ENCODE measurements at places on chromosomes 12 and 14. TPM values are rescaled to one million over a fixed set of nuclear protein-coding genes. Genes with fewer than 3 reads are reported as not detected.

DNA sequence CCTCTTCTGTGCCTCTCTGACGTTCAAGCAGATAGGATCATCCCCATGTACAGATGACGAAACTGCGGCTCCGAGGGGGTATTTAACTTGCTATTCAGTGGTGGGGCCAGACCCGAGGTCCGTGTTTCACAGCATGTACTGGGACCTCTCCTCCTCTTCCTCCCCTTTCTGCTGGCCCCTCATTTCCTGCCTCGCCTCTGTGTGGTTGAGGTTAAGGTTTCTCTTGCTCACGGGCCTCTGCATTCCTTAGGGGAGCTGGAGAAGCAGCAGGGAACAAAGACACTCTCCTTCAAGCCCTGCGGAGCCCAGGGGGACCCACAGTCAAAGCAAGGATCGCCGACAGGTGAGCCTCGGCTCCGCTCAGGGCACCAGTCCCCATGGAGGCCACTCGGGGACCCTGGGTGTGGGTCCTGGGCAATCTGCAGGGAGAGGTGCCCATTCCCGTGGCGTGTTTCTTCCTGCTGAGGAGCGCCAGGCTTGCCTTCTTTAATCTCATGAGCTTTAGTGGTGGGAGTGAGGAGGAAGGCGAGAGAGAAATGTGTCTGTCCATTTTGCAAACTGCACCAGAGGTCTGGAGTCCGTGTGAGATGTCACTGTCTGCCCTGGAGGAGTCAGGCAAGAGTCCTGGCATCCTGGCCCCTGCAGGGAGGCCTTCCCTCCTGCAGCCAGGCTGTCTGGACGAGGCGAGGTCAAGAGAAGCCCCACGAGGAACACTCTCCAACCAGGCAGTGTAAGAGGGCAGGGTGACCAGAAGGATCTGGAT is 45.0 kb downstream of the SLC6A12 start:
- no peak for DNase-seq

DNA sequence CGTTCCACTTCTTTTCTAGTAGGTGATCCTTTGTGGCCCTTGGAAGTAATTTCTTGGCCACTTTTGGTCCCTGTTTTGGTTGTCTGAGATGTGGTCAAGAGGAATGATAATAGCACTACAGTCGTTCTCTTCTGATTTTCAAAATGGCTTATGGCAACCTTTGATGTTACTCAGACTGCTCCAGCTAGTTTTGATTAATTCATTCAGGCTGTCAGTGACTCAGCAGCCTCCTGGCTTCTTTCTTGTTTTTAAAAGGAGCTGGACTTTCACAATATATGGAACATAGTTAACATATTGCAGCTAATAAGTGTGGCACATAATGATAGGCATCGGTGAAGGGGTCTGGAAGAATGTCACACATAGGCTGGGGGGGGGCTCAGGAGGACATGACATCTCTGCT is 47.3 kb downstream of the WDR20 start:
- DNase-seq = no peak

Gene HCAR1
- 0.29 TPM for polyA plus RNA-seq

Gene EIF2S1
- polyA plus RNA-seq = 87.4 TPM

DNA sequence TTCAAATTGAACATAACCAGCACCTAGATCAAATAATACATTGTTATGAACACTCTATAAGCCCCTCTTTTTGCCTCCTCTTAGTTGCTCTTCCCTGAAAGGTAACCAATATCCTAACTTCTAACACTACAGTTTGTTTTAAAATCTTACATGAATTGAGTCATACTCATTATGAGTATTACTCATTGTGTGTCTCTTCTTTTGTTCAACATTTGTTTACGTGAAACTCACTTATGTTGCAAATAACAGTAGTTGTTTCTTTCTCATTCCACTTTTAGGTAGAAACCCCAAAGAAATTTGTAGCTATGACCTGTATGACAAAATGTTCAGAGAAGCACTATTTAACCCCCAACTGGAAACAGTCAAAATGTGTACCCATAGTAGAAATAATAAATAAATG is 6.6 kb downstream of the LRRC9 start:
- no peak for DNase-seq

GRCh38 chr14:36916668-36917067 is 255.0 kb downstream of the PAX9 start:
- no peak for DNase-seq

DNA sequence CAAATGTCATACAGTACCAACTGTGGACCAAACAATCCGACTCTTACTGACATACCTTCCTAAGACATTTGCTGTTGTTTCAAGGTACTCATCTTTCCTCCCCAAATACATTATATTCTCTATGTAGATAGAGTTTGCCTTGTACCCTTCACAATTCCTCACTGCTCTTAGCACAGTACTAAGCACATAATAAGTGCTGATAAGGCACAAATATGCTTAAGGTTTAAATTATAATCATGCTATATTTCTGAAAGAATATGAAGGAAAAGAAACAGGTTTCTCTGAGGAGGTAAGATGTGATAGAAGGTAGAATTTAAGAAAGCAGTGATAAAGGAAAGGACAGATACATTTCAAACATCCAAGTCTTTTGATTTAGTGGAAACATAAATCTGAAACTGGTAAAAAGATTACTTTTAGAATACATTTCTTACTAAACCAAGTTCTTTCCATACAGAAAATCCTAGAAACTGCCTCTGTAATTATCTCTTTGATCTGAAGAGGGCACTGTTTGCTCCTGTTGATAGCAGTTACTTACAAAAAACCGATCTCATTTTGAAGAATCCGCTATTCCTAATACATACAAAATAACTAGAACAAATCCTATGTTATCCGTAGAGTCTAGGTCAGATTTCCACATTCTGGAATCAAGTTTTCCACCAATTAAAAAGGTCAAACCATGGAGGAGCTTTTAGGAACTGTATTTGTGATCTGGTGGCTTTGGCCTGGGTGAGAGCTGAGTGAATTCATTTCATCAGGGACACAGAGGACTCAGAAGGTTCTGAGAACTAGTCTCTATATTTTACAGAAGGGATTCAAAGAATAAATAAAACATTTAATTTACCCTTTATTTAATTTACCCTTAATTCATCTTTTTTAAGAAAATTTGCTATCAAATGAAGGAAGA is 311.9 kb downstream of the DAD1 start:
- no peak for DNase-seq

Gene GLS2
- polyA plus RNA-seq = 2.6 TPM

Gene FAM186B
- 4.0 TPM for polyA plus RNA-seq

Gene FZD10
- polyA plus RNA-seq = 1.2 TPM

Gene POTEM
- polyA plus RNA-seq = not detected

Gene CORO1C
- 77.7 TPM for polyA plus RNA-seq

- no peak for DNase-seq
Measured at GRCh38 chr12:12715459-12716150, 1.6 kb upstream of the CDKN1B start.

Gene TEX22
- 1.4 TPM for polyA plus RNA-seq

DNA sequence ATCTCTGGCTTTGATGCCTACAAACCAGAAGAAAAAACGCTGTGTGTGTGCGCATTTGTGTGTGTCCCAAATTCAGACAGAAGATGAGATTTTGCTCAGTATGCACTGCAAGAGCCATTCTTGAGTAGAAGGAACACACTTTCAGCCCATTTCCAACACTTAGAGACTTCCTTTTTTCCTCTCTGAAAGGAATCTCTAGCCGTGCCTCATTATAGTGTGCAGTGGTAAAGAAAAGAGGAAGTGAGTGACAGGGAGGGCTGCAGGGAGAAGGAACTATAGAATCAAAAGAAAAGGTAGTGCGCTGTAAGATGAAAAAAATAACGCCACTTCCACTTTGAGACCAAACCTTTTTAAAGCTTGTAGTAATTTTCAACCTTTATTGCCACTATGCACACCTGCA is 1400.9 kb upstream of the FLRT2 start:
- DNase-seq = no peak

Gene SYCP3
- 2.5 TPM for polyA plus RNA-seq

GRCh38 chr14:75427482-75428229 is at the start of gene JDP2:
JDP2 (plus strand) TSS chr14:75428022; CDS start chr14:75437921, 9,899 bp downstream.
- DNase-seq = peak; percentile 95

GRCh38 chr12:55664826-55665225 is 28.1 kb downstream of the OR10P1 start:
- no peak for DNase-seq

Gene SMCO2
- 0.29 TPM for polyA plus RNA-seq

GRCh38 chr12:41881891-41882805 is 262.5 kb downstream of the GXYLT1 start:
- no peak for DNase-seq

DNA sequence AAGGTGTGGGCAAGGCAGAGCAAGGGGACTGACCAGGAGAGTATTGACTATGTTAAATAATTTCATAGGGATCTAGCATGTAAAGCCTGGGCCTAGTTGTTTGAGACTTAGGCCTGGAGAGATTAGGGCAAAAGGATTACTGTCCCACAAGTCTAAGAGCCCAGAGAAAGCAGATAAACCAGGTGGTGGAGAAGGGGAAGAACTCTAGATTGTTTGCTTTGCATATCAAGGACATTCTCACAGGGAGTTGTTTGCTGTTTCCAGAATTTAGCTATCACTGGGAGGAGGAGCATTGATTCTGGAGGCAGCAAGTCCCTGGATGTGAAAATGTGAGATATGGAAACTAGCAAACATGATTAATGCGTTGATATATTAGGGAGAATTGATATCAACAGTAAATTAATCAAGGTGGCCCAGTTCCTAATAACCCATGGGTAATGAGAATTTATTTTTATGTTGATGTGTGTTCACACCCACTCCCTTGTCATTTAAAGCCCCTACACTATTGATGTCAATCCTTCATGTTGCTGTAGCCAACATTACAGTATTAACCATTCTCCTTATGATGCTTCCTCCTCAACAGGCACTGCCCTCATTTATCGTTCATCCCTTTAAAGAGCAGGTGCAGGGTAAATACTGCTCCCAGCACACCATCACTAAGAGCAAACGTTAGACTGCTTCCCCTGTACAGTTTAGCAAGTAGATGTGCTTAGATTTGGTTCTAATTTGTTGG is 1666.7 kb upstream of the FLRT2 start:
- DNase-seq = no peak

DNA sequence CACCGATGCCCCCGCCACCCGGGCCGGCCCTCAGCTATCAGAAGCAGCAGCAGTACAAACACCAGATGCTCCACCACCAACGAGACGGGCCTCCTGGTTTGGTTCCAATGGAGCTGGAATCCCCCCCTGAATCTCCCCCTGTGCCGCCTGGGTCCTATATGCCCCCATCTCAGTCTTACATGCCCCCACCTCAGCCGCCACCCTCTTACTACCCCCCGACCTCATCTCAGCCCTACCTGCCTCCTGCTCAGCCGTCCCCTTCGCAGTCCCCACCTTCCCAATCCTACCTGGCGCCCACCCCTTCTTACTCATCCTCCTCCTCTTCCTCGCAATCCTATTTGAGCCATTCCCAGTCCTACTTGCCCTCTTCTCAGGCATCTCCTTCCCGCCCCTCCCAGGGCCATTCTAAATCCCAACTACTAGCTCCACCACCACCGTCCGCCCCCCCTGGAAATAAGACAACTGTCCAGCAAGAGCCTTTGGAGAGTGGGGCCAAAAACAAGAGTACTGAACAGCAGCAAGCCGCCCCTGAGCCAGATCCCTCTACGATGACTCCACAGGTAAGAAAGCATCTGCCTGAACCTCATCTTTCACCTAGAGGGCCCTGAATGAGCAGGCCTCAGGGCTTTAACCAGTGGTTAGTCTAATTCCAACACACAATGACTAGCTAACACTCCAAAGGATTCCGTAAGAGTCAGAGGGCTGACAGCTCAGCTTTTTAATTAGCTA is 851 bp downstream of the YLPM1 start:
- peak; percentile 11 for DNase-seq

DNA sequence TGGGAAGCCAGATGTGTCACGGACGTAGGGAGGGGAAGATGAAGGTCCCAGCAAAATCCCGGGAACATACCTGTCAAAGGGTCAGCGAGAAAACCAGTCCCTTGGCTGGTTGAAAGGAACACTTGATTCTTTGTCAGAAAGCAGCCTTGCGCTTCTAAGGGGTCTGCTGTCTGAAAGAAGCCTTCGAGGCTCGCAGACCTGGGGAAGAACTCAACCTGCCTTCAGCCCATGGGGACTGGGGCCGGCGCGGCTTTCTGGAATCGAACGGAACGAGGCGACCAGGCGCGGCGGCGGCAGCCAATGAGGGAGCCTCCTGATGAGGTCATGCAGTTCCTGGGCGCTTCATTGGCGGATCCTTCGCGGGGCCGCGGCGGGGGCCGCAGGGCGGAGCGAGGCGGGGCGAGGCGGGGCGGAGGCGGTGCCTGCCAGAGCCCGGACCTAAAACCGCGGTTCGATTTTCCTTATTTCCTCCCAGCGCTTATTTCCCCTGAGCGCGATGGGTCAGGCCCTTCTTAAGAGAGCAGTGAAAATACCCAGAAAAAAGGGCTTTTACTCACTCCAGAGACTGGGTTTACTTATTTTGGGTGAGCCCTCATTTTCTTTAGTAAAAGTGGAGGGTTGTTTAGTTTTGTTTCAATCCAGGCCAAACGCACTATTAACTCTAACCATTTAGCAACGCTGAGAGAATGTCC is 11.8 kb upstream of the TTC7B start:
- DNase-seq = peak; percentile 97

Gene EML1
- 48.6 TPM for polyA plus RNA-seq

DNA sequence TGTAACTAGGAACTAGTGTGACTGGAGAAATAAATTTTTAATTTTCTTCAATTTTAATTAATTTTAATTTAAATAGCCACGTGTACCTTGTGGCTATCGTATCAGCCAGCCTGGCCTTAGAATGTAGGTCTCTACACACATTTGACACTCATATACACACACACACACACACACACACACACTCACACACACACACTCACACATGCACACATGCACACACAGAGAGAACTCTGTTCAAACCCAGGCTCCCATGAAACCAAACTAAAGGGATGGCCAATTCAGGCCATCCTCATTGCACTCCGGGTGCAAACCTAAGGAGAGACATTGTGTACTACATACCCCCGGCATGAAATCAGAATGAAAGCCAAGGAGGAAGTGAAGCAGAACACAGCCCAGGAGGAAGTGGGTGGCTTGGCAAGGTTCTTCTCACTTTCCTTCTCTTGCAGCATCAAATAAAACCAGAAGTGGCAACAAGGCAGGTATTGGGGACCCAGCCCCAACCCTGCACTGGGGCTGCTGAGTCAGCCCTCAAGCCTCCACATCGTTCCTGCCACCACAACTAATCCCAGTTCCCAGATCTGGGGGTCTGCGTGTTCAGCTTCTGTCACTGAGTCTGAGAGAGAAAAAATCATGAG is 26.2 kb upstream of the CHPT1 start:
- peak; percentile 35 for DNase-seq

GRCh38 chr14:31477248-31477647 is 10.6 kb downstream of the GPR33 start:
- no peak for DNase-seq
